ENCODE measurements at places on chromosomes 12 and 14.

DNA sequence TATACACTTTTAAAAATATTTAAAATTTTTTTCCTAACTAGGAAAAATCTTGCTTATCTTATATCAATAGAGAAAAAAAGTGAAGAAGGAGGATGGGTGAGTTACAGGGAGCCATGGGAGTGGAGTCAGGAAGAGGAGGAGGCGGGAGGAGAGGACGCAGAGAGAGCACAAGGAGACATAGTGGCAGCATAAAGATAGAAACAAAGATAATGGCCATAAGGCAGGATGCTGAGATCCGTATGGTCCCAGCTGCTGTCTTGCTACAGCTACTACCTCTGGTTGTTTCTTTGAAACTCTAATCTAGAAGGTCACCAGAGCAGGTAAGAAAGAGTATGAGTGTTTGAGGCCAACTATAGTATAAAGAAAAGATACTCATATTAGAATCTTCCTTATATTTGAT is 2.6 kb upstream of the SOX5 start:
- no peak for DNase-seq

DNA sequence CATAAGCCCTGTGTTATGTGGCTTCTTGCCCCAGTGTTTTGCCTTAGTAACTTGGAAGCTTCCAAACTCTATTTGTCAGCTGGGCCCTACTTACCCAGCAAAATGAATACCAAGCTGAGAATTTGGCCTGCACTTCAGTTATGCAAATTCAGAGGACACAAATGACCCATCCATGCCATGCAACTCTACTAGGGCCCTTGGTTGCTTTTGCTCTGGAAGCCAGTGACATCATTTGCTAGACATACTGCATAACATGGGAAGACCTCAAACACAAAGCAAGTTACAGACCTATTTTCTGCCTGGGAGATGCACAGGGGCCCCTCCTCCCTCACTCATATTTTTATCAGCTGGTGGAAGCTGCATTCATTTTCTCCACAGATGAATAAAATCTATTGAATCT is 90.2 kb upstream of the PPM1H start:
- no peak for DNase-seq

- DNase-seq, result no peak
These were observed 2.4 kb upstream of the RXYLT1 start for GRCh38 chr12:63777340-63777739.

GRCh38 chr12:66137937-66138336 is 7.4 kb upstream of the LLPH start:
- no peak for DNase-seq

DNA sequence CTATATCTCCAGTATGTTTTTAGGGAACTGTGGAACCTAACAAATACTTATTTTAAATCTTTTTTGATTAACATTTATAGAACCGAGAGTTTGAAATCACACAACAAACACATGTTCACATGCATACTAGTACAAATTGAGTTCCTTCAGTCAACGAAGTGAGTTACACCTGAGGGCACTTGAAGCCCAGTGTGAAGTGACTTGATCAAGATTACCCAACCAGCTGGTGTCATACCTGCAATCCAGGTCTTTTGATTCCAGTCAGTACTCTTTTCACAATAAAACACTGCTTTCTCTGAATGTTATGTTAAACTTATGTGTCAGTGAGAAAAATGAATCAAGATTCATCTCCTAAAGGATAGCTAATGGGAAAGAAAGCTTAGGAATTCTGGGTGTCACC is 35.2 kb downstream of the VRK1 start:
- no peak for DNase-seq

GRCh38 chr12:105805730-105806399 is 332.9 kb downstream of the NUAK1 start:
- DNase-seq, result no peak

DNA sequence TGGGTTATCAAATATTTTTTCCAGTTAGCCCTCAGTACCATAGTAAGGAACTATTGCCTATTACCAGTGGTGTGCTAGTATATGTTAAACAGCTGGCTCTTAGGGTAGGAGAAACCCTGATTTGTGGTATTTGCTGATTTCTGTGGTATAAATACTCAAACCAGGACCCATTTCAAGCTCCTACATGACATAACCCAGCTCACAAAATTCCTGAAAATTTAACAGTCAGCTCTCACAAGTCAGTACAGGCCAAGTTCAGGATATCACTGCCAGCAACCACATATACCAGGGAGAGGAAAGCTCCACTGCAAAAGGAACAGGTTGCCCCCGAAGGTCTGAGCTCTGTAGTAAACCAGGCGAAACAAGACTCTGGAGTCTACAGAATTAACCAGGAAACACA is 315.3 kb downstream of the NOVA1 start:
- DNase-seq, result no peak

DNA sequence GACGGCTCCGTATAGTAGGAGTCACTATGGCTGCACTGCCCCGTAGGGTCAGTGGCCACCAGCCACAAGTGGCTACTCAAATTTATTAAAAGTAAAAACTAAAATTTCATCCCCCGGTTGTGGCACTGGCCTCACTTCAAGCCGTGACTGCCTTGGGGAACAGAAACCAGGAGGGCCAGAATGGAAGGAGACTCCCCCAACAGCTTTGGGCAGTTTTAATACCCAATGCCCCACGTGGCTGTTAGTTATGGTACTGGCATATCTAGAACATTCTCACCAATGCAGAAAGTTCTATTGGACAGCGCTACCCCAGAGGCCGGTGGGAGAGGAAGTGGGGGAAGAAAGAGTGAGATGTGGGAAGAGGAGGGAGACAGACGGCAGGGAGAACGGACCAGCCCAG is 6.2 kb downstream of the NCOR2 start:
- DNase-seq, result no peak

- no peak for DNase-seq
These were observed 12.2 kb upstream of the ITPR2 start for GRCh38 chr12:26845057-26845666.

DNA sequence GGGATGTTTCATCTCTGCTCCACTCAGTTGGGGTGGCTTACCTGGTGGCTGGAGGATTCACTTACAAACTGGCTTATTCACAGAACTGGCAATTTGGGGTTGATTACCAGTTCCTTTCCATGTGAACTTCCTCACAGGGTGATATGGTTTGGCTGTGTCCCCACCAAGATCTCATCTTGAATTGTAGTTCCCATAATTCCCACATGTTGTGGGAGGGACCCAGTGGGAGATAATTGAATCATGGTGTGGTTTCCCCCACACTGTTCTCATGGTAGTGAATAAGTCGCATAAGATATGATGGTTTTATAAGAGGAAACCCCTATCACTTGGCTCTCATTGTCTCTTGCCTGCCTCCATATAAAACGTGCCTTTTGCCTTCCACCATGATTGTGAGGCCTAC is 26.9 kb upstream of the IGF1 start:
- no peak for DNase-seq

GRCh38 chr14:83874662-83875061 is 1655.3 kb upstream of the FLRT2 start:
- DNase-seq, result no peak

GRCh38 chr12:132812631-132813305 is 15.9 kb downstream of the GOLGA3 start:
- no peak for DNase-seq

GRCh38 chr14:80764496-80764895 is 177.0 kb downstream of the CEP128 start:
- DNase-seq, result no peak

DNA sequence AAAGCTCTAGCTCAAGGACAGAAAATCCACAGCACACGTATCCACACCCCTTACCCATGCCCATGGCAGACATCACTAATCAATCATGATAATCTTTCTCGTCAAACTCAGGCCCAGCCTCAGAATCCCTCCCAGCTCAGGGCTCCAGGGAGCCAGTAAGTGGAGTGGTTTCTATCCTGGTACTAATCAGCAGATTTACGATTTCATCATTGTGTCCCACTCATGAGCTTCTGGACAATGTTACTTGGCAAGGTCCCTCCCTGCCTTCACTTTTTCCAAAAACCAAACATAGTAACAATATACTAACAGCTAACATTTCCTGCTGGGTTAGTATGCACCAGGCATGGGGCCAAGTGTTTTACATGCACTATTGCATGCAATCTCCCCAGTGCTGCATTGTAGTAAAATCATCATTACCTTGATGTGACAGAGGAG is 45.8 kb upstream of the NCOR2 start:
- DNase-seq, result no peak

DNA sequence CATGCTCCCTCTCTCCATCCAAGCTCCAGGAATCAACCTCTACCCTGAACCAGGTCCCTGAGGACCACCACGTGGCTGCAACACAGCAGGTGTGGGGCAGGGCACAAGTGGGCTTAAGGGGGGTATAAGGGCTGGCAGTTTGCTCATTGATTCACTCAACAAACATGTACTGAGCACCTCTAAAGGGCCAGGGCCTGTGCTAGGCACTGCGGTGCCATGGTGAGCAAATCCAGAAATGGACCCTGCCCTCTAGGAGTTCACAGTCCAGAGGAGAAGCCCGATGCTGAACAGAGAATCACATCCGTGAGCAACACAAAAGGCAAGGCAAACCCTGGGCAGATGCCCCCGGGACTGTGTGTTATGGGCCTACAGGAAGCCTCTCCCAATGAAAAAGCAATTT is 6.5 kb upstream of the AQP2 start:
- no peak for DNase-seq

DNA sequence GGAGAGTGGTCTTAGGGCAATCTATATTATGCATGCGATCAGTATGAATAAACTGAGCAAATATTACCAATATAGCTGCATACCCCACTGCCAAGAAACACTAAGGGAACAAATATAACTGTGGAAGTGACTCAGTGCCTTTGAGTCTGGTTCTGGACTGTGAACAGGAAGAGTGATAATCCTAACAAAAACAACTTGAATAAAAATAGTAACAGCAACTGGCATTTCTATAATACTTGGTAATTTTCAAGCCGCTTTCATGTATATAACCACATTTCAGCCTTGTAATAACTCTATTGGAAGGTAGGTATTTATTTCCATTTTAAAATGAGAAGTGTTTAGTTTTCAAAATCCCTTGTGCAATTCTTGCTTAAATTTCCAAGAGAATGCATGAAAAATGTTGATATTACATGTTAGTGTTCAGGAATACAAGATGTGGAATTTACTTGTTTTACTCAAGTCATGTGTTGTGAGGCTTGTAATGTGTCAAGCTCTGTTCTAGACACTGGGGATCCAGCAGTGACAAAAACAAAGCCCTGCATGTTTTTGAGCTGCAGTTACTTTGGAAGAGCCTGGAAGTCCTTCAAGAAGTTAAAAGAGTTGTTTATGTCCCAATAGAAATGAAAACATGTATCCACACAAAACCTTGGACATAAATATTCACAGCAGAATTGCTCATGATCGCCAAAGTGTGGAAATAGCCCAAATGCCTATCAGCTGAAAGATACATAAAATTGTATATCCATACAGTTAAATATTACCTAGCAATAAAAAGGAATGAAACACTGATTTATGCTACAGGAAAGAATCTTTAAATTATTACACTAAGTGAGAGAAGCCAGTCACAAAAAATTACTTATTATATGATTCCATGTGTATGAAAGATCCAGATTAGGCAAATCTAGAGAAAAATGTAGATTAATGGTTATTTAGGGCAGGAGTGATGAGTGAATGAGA is 338.1 kb upstream of the TMEM132C start:
- no peak for DNase-seq

DNA sequence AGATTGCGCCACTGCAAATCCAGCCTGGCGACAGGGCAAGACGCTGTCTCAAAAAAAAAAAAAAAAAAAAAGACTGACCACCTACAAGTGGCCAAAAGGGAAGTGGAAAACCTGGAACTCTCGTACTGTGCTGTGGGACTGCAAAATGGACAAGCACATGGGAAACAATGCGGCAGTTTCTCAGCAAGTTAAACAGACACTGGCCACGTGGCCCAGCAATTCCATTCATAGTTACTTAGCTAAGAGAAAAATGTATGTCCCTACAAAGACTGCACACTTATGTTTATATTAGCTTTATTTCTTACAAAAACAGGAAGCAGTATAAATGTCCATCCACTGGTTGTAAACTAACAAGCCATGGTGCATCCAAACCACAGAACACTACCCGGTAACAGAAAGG is 5.6 kb downstream of the CHFR start:
- no peak for DNase-seq

DNA sequence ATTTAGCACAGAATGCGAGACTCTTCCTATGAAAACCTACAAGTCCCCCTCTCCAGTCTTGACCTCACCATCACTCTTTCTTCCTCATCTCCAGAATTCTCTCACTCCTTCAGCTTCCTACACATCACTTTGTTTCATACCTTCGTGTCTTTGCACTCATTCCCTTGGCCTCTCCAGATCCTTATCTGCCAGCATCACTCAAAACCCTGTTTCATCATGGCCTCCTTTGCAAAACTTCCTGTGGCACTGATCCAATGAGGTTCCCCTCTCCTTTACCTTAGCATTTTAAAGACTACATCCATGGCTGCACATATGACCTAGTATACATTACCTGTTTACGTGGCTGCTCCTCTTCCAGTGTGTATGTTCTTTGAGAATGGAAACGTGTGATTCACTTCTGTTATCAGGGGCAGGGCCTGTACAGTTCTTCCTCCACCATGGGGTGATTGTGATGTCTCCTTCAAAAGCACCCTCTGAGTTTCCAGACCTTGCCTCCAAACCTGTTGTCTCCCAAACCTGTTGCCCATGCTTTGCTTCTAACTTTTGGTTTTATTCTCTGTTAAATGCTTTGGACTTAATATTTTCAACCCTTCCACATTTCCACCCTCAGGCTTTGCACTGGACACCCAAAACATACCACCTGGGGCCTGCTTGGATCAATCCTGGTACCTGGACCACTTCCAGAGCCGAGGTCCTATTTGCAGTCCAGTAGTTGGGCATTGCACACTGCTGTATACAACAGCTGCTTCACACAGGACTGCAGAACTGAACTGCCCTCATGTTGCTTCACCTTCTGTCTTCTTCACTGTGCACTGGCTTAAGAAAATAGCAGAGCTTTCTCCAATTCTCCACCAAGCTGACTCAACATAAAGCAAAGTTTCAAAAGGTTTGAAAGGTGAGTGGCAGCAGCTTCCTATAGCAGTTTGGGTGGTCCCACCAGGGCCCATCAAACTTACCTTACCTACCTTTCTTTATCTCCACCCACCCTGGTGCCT is 131.7 kb downstream of the LLPH start:
- no peak for DNase-seq

- no peak for DNase-seq
These were observed 279.7 kb upstream of the SOX5 start for GRCh38 chr12:24229031-24229700.

DNA sequence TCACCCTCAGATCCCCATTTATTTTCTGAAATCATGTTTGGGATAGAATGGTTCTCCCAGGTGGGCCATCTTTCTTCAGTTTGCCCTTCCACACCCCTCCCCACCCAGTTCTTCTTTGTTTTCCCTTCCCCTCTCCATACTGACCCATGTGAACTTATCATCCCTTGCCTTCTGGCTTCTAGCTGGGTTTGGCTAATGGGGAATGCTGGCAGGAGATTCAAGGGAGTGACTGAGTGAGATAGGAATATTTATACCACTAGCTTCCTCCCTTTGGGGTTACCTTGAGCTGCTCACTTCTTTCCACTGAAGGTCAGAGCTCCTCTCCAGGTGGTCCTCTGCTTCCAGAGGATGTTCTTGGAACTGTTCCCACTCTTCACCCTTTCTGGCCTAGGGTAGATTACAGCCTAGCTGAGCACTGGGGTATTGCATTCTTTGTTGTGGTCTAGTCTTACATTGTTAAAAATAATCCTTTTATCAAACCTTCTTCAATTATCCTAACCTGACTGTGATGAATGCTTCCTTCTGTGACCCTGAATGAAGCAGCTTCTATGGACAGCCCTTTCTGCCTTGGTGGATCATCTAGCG is 88.3 kb upstream of the ATP2B1 start:
- no peak for DNase-seq
